ENCODE measurements at places on chromosomes 5 and 9. TPM values are rescaled to one million over a fixed set of nuclear protein-coding genes. Genes with fewer than 3 reads are reported as not detected.

- H3K36me3 ChIP-seq: no peaks in the 10 kb centered on the region
- no peak for DNase-seq
- no peaks in the 10 kb centered on the region for H3K27me3 ChIP-seq
- no peak overlapping the region for H3K4me3 ChIP-seq
- H3K27ac ChIP-seq: no peak overlapping the region
- peaks cover 13% of the 10 kb centered on the region for H3K4me1 ChIP-seq
Observed at GRCh38 chr5:145984072-145984471, 47.7 kb downstream of the SH3RF2 start.

GRCh38 chr5:60036192-60036938 lies 142.8 kb upstream of the PDE4D start:
- peaks cover 11% of the 10 kb centered on the region for H3K4me1 ChIP-seq
- H3K4me3 ChIP-seq: no peak overlapping the region
- no peak for DNase-seq
- no peaks in the 10 kb centered on the region for H3K36me3 ChIP-seq

The SHB gene
- total RNA-seq: 41.7 TPM

GRCh38 chr5:30781643-30782042 lies 411.8 kb upstream of the CDH6 start:
- H3K4me3 ChIP-seq: no peak overlapping the region
- no peaks in the 10 kb centered on the region for H3K27me3 ChIP-seq

The DOCK8 gene
- total RNA-seq: 19.3 TPM

GRCh38 chr5:93385655-93386054 lies 195.4 kb downstream of the NR2F1-AS1 start:
- no peak for DNase-seq
- no peak overlapping the region for H3K27ac ChIP-seq
- H3K4me1 ChIP-seq: no peaks in the 10 kb centered on the region

The PCDHB16 gene
- total RNA-seq: 9.1 TPM

GRCh38 chr5:73482383-73483136 lies 15.7 kb upstream of the BTF3 start:
- H3K36me3 ChIP-seq: no peaks in the 10 kb centered on the region
- no peak overlapping the region for H3K4me3 ChIP-seq
- no peak overlapping the region for H3K27ac ChIP-seq
- DNase-seq: no peak
- no peaks in the 10 kb centered on the region for H3K4me1 ChIP-seq

- H3K4me3 ChIP-seq: no peak overlapping the region
- no peaks in the 10 kb centered on the region for H3K36me3 ChIP-seq
- no peak for DNase-seq
- no peak overlapping the region for H3K27ac ChIP-seq
- peaks cover 27% of the 10 kb centered on the region for H3K4me1 ChIP-seq
Observed at GRCh38 chr9:133585481-133586351, 23.5 kb downstream of the FAM163B start.

Measured in thoracic aorta (tissue), 2 donors.